ENCODE measurements at places on chromosomes 12 and 14.
A peak's percentile ranks its signal among the peaks of the same experiment; 100 is the strongest.

DNA sequence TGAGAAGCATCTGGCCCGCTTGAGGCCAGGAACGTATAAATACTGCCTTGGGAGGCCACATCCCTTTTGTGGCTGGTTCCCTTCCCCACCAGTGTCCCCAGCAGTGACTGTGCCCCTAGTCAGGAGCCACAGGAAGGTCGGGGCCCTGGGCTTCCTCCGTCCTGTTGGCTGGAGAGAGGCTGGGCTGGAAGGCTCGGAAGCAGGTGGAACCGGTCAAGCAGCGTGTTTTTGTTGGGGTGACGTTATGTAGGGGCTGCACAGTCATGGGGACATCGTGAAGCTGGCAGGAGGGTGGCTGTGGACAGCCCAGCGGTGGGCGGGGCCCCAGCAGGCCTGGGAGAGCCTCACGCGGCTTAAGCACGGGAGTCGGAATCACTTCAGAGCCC is 10.1 kb downstream of the XRCC3 start:
- DNase-seq: no peak

DNA sequence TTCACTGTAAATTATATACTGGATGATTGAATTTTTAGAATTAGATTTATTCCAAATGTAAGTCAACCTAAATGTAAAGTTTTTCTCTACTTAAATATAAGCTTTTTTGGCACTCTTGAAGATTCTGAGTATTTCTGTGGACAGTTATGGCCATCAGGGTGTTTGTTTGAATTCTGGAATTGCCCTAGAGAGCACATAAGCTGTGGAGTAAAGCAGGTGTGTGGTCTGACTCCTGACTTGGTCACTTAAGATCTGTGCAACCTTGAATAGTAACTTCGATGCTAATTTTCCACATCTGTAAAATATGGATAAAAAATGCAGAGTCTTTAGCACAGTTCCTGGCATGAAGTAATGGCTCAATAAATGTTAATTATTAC is 64.4 kb downstream of the FUT8 start:
- no peak for DNase-seq

GRCh38 chr12:32303174-32303549 is 96.2 kb upstream of the FGD4 start:
- no peak for DNase-seq

DNA sequence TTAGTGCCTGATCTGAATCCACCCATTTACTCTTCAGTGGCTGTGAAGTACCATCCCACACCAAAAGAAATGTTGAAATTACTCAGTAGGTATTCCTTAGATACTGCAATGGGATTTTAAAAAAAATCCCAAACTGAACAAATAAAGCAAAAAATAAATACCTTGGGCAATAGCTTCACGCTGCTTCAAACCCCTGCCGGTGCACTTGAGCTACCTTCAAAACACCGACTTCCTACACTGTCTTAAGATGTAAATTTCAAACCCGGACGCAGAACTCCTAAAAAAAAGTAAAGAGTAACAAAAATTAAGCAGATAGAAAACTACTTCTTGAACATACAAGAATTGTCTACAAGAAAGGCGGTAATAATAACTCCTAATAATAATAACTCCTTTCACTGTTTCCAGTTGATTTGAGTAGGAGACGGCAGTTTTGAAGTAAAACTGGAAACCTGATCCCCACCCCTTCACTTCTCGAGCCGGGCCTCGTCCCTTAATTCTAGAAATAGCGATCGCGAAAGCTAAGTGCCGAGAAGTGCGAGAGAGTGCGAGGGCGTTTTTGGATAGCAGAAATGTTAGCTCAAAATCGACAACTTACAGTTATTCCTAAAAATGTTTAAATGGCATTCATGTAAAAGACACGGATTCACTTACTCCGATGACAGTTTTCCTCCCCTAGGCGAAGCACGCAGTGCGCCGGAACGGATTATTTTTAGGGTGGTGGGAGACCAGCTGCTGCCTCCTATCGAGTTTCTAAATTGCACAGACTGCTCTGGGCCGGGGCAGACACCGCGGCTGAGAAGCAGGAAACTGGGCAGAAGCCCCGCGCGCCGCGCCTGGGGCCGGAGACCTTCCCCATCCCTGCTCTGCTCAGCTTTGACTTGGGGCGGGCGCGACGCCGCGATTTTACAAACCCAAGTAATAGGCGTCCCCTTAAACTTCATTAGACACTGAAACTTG is at the start of gene ABCC9:
Gene ABCC9, minus strand, starts transcription at position 878 of the 957 bp plus-strand sequence. CDS start 4,752 bp downstream, outside the sequence.
- peak; percentile 55 for DNase-seq

DNA sequence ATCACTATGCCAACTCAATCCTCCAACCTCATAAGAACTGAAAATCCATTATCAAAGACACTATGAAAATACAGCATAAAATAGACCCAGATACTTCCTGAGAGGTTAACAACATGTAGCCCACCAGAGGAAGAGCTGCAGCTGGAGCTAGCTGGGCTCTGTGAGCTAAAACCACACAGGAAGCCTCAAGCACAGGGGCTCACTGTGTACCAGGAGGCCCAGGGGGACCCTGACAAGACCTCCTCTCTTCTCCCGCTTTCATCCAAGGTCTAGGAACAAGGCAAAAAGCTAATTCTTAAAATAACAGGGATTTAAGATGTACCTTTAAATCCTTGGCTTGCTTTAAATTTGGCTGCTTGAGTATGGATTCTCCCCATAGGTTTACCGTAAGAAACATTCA is 53.6 kb downstream of the EIF2S3B start:
- DNase-seq: no peak

GRCh38 chr14:92783813-92784431 is 10.2 kb upstream of the GOLGA5 start:
- no peak for DNase-seq

DNA sequence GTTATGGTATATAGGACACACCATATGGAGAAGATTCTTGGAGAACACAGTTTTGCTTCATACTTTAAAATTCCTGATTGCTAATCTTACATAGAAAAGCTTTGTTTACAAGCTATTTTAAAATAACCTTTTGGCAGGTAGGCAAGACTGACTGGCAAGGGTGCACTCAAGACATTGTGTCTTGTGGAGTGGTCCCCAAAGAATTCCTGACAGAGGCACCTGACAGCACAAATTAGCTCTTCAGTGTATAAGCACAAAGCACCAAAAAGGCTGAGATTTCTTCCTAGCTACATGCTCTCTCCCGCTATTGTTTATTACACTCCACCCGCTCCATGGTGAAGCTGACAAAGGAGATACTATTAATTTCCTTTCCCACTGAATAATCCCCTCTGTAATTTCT is 139.4 kb downstream of the MON2 start:
- DNase-seq: no peak

- DNase-seq: no peak
Observed at GRCh38 chr14:41235466-41235865, 371.2 kb upstream of the LRFN5 start.

DNA sequence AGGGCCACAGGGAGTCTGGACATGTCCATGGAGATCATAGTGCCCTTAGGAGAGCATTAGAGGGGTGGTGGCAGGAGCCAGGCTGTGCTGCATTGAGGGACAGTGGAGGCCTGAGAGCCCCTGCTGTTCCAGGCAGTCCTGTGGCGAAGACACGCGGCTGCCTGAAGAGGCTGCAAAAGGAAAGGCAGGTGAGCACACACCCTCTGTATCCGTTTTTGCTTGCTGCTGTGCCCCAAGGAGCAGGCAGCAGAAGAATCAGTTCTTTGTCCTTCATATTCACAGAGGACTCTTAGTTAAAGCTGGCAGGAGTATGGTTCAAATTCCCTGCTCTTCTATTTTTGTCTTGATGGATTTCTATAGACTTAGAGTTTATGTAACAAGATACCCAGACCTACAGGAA is 4.5 kb downstream of the SLC35E3 start:
- no peak for DNase-seq

GRCh38 chr12:80937391-80938238 is at the start of gene LIN7A:
TSS of gene LIN7A (minus strand) at chr12:80937934. CDS start at chr12:80937722, 212 bp downstream.
- DNase-seq: peak; percentile 60

DNA sequence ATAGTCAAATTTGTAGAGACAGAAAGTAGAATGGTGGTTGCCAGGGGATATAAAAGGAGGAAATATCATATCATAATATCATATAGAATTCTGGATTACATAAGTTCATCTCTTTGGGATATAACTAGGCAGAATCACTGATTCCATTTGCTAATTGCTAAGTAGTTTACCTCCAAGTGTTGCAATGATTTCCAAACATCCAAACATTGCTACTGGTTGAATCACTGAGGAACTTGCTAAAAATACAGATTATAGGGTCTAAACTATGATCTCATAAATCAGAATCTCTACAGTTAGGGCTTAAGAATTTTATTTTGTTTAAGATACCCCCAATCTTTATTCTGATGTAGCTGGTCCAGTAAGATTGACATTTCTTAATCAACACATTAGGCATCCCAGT is 16.1 kb upstream of the TAS2R42 start:
- no peak for DNase-seq

- DNase-seq: no peak
Observed at GRCh38 chr12:108621161-108621560, 12.5 kb downstream of the SELPLG start.

- no peak for DNase-seq
Observed at GRCh38 chr12:21815306-21816062, 41.0 kb upstream of the KCNJ8 start.

GRCh38 chr12:88624911-88625310 is 44.6 kb upstream of the KITLG start:
- no peak for DNase-seq

DNA sequence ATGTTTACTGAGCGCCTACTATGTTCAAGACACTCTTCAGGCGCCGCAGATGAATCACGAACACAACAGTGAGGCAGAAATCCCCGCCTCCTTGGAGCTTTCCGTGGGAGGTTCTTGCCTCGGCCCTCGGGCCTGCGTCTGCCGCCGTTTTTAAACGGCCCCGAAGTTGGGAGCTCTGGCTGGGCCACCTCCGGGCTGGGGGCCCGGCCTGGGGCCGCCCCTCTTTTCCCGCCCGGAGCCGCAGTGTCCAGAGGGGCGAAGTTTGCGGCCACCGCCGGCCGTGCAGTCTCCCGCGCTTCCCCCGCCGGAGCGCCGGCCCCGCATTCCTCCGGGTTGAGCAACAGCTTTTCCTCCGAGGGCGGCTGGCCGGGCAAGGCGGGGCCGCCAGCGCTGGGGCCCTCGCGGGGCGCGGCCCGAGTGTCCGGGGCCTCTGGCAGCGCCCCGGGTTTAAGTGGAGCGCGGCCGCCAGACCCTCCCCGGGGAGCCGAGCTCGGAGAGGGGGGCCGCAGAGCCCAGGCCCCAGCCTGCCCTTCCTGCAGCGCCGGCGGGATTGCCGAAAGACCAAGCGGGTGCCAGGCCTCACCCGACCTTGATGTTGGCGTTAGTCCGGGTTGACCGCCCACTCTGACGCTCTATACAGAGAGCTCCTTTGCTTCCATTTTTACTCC is 18.7 kb upstream of the CTDSP2 start:
- peak; percentile 74 for DNase-seq

DNA sequence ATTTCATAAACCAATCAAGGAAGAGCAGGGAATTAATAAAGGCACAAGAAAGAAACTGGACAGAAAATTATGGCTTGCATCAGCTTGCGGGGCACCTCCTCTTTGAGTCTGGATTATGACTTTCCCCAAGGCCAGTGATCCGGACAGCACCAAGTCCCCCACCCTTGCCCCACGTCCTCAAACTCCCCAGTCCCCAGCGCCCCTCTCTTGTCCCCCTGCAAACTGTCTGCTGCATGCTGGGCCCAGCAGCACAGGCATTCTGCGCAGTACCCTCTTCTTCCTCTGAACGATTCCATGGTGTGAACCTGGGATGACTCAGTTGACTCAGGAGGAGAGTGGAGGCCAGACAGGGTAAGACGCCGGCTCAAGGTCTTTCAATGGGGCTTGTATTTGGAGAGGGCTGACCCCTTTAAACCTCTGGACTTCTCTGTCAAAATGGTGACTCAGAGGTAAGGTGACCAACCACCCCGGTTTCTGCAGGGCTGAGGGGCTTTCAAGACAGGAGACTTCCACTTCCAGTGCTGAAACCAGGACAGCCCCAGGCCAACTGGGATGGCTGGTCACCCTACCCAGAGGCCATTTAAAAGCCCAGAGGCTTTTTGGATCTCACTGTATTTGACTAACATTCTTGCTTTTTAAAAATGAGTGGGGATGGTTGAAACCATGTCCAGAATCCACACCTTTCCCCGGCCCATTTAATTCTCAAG is 13.5 kb downstream of the C14orf132 start:
- DNase-seq: no peak

GRCh38 chr14:85445151-85445795 is 84.7 kb upstream of the FLRT2 start:
- no peak for DNase-seq

GRCh38 chr14:103508521-103509329 is 13.9 kb downstream of the CKB start:
- DNase-seq: no peak

DNA sequence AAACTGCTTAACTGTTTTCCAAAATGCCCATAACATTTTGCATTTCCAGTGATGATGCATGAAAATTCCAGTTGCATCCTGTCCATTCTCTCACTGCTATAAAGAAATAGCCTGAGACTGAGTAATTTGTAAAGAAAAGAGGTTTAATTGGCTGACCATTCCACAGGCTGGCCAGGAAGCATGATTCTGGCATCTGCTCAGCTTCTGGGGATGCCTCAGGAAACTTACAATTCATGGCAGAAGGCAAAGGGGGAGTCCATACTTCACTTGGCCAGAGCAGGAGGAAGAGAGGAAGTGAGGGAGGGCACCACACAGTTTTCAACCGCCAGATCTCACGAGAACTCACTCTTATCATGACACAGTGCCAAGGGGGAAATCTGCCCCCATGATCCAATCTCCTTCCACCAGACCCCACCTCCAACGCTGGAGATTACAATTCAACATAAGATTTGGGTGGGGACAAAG is 18.2 kb upstream of the CLEC2D start:
- DNase-seq: no peak

DNA sequence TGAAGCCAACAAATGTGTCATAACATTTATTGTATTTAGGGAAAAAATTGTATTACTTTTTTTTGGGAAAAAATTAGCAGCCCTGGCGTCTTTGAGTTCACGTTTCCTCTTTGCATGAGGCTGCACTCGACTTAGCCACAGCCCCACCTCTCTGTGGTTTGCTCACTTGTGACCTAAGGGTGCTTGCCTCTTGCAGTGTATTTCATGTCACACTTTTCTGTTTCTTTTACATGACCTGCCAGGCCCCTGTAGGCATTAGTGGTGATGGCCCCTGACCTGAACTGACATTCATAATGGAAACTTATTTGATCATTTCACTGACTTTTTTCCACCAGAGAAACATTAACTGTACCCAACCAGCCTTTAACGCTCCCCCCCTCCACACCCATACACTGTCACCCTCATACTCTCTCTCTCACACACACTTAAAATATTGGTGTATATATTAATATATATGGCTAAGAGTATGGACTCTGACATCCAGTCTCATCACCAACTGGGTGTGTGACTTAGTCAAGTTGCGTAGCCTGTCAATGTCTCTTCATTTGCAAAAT is 122.9 kb downstream of the PRKCH start:
- DNase-seq: no peak

DNA sequence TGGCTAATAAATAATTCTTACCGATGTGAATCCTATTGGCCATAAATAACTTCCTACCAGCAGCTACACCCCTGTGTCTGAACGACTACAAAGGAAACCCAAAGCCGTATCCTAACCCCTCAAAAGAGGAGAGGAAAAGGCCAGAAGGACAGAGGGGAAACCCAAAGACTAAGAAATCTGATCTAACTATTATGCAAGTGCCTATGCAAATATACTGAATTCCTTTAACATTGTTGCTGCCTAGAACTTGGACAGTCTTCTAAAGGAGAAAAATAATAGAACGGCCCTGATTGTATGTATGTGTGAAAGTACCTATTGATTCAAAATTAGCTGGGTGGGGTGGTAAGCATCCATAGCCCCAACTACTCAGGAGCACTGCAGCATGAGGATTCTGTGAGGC is 997 bp downstream of the PLEKHG7 start:
- DNase-seq: no peak

Data from WTC11 (cell line).